ENCODE measurements at places on chromosomes 2 and 18. TPM values are rescaled to one million over a fixed set of nuclear protein-coding genes. Genes with fewer than 3 reads are reported as not detected.
A peak's percentile ranks its signal among the peaks of the same experiment; 100 is the strongest.

DNAH6 gene
- total RNA-seq: 0.04 TPM

WNT10A gene
- total RNA-seq: 0.33 TPM

- DNase-seq: no peak
Observed at GRCh38 chr2:21627938-21628337, 504.2 kb downstream of the TDRD15 start.

DNA sequence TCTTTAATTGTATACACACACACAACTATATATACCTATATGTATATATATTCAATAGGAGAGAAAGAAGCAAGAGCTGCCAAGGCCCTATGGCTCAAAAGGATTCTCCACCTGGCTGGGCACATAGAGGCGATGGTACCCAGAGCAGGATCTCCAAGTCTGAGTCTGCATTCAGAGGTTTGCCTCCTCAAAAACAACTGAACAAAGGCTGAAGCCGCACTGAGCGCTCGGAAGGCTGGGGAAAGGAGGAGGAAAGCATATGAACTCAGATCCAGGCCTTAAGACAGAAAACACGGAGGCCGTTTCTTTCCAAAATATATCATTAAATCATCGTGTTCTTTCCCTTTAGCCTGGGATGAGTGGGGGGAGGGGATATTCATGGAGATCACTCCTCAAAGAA is 3.6 kb downstream of the HOXD12 start:
- DNase-seq: no peak

- no peak for DNase-seq
Observed at GRCh38 chr2:182824767-182825158, 41.7 kb downstream of the FRZB start.

- no peak for DNase-seq
Observed at GRCh38 chr2:107091163-107091864, 205.3 kb upstream of the ST6GAL2 start.

DNA sequence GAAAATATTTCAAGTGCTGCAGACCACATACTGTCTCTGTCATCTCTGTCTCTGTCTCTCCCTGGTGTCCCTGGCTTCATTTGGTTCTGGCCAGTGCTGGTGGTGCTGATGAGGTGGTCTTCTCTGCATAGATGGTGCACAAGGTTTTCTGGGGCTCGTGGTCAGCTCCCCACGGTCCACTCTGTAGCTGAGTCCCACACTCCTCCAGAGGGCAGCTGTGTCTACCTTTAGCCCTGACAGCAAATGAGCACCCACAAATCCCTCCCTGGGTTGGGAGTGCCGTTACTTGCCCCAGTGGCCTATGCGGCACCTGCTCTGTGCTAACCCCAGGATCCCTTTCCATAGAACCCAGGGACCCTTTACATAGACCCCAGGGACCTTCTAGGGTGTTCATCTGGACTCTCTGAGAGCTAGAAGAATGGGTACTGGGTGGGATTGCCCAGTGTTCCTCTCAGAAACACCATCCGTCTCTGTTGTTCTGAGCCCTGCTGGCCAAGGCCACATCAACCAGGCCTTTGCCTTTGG is 129.3 kb downstream of the CAPN13 start:
- DNase-seq: peak; percentile 30

- DNase-seq: no peak
Observed at GRCh38 chr2:15273452-15273851, 287.7 kb downstream of the NBAS start.

HDHD2 gene
- total RNA-seq: 19.7 TPM

DNA sequence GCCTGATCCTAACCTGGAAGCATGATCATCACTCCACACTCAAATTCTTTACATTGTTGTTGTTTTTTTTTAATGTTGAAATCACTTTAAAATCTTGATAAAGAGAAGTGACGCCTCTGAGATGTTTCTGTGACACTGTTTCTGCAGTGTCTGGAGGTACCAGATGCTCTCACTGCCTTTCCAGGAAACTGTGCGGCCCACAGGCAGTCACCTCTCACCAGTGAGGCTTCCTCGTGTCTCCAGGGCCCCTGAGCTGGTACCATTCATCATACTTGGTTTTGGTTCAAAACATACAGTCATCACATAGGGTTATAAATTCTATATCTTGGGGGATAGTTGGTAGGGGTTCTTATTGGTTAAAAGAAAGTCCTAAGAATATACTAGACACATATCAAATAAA is 10.1 kb upstream of the ID2 start:
- DNase-seq: no peak

DNA sequence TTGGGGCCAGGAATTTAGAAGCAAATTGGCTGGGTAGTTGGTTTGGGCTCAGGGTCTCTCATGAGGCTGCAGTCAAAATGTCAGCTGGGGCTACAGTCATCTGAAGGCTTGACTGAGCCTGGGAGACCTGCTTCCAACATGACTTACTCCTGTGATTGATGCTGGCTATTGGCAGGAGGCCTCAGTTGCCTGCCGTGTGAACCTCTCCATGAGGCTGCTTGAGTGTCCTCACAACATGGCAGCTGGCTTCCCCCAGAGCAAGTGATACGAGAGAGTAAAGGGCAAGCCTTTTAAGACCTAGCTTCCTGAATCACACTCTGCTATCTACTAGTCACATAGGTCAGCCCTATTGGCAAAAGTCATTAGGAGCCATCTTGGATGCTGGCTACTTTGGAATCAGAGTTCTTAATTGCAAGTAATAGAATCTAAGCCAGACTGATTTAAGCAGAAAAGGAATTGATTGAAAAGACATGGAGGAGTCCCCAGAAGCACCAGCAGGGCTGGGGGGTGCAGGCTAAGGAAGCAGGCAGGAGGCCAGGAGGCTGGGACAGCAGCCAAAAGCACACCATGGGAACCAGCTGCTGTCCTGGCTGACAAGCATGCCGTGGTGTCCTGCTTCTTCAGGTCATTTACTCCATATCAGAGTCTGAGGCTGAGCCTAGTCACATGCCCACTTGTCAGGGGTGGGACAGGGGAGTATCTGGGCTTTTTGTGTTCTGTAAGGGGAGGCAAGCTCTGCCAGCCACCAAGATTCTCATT is 7.8 kb upstream of the GIGYF2 start:
- DNase-seq: no peak

NOTO gene
- total RNA-seq: not detected

DNA sequence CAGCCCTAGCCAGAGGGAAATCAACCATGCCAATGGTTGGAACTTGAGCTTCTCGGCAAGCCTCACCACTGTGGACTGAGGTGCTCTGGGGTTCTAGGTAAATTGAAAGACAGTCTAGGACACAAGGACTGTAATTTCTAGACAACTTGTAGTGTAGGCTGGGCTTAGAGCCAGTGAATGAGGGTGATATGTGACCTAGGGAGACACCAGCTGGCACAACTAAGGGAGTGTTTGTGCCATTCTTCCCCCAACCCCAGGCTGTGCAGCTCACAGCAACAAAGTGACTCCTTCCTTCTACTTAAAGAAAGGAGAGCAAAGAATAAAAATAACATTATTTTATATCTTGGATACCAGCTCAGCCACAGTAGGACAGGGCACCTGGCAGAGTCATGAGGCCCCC is 1690.7 kb upstream of the TMEFF2 start:
- DNase-seq: no peak

- DNase-seq: no peak
Observed at GRCh38 chr2:61727746-61728145, 126.1 kb downstream of the FAM161A start.

- no peak for DNase-seq
Observed at GRCh38 chr2:73986085-73986681, 1.5 kb downstream of the TET3 start.

GRCh38 chr2:71938659-71939587 is 208.7 kb downstream of the CYP26B1 start:
- peak; percentile 8 for DNase-seq

DNA sequence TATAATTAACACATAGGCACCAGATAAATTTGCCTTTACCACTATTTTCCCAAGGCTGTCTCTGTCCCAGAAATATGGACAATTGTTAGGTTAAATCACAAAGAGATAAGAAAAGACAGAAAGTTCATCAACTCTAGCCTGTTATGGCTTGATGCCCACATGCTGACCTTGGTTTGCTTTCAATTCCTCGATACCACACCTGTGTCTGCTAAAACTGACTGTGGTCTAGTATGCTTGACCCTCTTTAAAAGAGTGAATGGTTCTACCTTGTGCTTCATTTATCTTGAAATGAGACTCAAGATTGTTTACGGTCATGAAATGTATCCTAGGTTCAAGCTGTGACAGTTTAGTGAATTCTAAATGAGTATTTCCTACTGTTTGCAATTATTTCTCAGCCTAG is 909.0 kb upstream of the LRRTM1 start:
- no peak for DNase-seq

GNLY gene
- total RNA-seq: not detected

DNA sequence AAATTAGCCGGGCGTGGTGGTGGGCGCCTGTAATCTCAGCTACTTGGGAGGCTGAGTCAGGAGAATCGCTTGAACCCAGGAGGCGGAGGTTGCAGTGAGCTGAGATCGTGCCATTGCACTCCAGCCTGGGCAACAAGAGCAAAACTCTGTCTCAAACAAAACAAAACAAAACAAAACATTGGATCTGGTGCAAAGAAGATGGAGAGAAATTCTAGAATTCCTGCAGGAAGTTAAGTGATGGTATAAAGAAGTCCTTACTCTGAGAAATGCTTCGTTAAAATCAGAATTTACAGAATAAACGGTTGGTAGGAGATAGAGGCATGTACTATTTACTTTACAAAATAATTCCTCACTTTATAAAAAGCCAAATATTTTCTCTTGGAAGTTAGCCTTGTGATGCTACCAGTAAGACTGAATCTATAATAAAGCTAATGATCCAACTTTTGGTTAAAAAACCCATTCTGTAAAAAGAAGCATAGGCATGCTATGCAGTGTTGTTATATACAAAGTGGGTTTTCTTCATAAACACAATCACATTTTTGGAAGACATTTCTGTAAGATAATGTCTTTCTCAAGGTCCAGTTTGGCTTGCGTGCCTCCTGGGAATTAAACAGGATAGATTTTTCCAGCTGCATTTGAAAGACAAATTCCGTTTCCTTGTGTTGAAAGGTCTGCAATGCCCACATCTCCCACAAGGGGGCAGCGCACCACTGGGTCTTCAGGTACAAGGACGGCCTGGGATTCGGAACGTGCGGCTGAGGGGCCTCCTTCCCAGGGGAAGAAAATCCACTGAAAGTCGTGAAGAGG is 35.6 kb upstream of the PNO1 start:
- peak; percentile 66 for DNase-seq

- no peak for DNase-seq
Observed at GRCh38 chr18:9285604-9286003, 49.0 kb upstream of the TWSG1 start.

- DNase-seq: peak; percentile 84
Observed at GRCh38 chr2:74107071-74107470, 40.6 kb downstream of the BOLA3 start.

DNA sequence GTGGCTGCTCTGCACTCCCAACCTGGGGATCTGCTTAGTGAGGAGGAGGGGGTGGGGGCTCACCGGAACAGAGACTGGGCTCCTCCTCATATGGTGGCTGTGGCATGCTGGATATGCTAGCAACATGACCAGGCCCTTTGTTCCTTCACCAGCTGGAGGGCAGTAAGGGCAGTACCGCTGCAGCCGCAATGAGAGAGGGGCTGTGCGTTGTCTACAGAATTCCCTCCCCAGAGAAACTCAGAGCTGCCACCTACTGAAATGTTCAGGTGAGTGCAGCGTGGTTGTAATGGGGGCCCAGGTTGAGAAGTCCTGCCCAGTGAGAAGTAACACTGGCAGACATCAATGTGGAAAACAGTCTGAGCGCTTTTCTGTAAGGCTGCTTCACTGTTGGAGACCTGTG is 1211.9 kb upstream of the NXPH2 start:
- peak; percentile 39 for DNase-seq

GRCh38 chr18:25250474-25250851 is 101.5 kb downstream of the ZNF521 start:
- no peak for DNase-seq

GRCh38 chr2:217559084-217559483 is 443.7 kb downstream of the TNS1 start:
- DNase-seq: no peak

DNA sequence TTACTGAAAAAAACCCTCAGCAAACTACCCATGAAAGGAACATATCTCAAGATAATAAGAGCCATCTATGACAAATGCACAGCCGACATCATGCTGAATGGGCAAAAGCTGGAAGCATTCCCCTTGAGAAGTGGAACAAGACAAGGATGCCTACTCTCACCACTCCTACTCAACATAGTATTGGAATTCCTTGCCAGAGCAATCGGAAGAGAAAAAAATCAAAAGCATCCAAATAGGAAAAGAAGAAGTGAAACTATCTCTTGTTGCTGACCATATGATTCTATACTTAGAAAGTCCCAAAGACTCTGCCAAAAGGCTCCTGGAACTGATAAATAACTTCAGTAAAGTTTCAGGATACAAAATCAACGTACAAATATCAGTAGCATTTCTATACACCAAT is 40.6 kb upstream of the MSTN start:
- DNase-seq: no peak

- DNase-seq: no peak
Observed at GRCh38 chr2:193580176-193580950, 1385.6 kb upstream of the TMEFF2 start.

DNA sequence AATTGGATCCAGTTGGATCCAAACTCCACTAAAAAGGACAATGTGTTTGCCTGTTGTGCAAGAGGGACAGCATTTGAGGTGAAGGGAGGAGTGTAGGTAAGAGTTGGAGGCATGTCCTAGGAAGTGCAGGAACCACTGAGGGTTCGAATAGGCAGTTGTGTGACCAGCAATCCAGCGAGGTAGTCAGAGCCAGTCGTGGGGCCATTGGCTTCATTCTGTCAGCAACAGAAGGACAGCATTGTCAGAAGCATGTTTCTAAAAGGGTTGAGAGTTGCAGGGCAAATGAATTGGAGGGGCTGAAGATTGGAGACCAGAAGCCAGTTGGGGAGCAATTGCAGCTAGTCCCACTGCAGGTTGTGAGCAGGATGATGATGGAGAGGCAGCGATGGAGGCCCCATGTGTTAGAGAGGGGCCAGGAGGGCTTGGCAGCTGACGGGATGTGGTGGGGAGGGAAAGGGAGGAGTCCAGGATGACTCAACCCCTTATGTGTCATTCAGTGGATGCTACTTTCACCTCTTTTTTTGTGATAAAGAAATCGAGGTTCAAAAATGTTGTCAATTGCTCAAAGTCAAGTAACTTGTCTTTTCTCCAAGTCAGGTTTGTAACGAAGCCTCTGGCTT is 96.7 kb upstream of the SIX3 start:
- DNase-seq: no peak

ERBB4 gene
- total RNA-seq: 5.7 TPM

DNA sequence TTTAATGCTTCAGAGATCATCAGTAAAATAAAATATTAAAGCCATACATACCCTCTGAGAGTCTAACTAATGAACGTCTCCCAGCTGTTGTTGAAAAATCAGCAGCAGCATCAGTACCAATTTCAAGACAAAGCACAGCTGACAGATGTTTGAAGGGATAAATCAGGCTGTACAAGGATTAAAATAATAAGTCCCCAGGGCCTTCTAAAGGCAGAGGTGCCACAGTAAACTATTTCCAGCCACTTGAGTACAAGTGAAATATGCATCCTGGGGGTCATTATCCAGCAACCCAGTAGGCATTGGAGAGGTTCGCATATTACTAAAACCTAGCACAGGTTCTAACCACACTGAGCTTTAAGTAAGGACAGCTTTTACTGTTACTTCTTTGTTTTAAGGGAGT is 76.9 kb downstream of the NXPH2 start:
- no peak for DNase-seq
